Choroid plexus epithelial cell (primary cell): ENCODE measurements at places on chromosomes 7 and 10.

DNA sequence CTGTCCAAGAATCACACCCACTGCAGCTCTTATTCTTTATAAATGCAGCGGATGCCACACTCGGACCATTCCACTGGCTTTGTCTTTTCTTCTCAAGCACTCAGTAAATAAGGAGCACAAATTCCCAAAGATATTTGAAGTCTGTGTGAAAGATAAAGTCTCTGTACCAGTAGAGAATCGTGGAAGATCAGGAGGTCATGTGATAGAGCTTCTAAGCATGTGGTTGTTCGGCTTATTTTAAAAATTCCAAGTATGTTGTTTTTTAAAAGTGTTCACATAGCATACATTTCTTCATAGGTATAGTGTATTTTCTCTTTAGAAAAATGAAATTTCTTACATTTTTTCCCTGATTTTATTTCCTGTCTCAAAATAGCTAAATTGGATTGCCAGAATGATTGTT is 75.8 kb downstream of the NOC3L start:
- peak; percentile 70 for DNase-seq

- DNase-seq: peak; percentile 38
Observed at GRCh38 chr10:85651497-85651882, 715.1 kb downstream of the GRID1 start.

DNA sequence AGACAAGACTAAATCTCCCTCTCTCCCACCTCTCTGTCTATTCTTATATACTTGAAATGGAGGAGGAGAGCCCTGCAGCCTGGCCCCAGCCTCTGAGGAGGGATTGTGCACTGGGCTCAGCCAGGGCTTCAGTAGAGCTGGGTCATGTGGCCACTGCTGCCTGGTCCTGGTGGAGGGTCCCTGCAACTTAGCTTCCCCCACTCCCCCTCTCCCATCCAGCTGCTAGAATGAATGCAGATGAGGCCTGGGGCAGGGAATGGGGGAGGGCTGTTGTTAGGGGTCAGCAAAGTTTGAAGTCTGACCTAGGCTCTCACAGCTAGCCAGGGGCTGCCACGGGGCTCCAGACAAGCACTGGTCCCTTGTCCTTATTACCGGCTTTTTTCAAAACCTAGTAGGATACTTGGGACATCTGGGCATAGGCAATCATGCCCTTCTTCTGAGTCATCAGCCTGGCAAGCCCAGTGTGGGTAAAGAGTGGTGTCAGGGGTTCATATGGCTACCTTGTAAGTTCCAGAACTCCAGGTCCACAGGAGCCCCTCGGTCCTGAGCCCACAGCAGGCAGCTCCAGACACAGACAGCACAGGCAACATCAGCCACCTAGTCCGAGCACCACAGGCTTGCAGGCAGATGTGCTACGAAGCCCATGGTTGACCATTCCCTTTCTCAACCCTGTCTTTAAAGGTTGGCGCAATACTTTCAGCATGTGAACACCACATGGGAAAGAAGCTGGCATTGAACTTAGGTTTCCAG is 12.8 kb upstream of the CXCL12 start:
- no peak for DNase-seq

DNA sequence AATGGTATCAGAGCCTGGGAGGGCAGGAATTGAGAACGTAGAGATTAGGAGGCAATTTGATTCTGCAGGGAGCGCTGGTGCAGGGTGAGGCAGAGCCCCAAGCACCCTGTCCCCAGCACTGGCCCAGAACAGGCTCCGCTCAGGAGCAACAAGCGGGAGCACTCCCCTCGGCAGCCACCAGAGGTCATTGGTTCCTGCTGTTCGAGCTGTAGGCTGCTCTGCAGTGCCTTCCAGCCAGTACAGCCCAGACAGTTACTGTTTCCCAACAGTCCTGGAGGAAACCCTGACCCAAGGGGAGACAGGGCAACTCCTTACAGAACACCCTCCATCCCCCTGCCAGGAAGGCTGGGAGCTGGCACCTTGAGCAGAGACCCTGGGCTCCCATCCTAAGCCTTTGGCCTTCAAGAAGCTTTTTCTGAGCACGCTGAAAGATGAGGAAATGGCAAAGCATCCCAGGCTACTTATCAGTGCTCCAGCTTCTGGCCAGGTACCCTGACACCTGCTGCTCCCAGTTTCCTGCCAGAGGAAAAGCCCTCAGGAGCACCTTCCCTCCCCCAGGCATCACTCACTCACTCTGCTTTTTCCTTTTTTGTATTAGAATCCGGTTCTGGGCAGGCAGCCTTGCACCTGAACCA is 71.2 kb upstream of the EFCAB10 start:
- DNase-seq: peak; percentile 83

- no peak for DNase-seq
Observed at GRCh38 chr10:106310596-106310995, 853.9 kb downstream of the SORCS1 start.
